ENCODE measurements at places on chromosomes 16 and 17.
A peak's percentile ranks its signal among the peaks of the same experiment; 100 is the strongest.

DNA sequence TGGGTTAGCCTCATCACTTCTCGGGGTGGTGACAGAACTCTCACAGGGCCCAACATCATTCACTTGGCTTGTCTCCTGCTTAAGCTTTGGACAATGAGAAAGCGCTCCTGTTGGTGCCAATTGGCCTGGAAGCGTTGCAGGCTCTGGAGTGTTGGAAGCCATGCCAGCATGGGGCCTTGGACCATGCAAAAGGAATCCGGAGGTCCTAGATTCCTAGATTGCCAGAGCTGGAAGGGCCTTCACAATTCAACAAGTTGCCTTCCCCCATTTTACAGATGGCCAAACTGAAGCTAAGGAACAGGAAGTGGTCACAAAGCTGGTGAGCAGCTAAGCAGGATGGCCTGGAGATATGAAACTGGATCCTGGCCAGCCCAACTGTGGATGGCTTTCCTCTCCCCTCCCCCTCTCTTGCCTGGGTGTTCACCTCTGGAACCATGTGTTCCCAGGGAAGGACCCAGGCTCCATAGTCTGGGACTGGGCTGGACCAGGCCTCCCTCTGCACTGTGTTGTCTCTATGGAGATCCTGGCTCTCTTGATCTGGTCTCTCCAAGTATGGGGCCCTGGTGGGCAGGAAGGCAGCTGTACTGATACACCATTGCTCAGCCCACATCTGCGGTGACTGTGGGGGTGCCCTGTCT, 6.0 kb upstream of the IGFBP4 start:
- DNase-seq: no peak

GRCh38 chr17:67041941-67042899, 2.1 kb upstream of the CACNG1 start:
- no peak for DNase-seq

GRCh38 chr17:75144816-75145512, 9.3 kb downstream of the JPT1 start:
- DNase-seq: no peak

DNA sequence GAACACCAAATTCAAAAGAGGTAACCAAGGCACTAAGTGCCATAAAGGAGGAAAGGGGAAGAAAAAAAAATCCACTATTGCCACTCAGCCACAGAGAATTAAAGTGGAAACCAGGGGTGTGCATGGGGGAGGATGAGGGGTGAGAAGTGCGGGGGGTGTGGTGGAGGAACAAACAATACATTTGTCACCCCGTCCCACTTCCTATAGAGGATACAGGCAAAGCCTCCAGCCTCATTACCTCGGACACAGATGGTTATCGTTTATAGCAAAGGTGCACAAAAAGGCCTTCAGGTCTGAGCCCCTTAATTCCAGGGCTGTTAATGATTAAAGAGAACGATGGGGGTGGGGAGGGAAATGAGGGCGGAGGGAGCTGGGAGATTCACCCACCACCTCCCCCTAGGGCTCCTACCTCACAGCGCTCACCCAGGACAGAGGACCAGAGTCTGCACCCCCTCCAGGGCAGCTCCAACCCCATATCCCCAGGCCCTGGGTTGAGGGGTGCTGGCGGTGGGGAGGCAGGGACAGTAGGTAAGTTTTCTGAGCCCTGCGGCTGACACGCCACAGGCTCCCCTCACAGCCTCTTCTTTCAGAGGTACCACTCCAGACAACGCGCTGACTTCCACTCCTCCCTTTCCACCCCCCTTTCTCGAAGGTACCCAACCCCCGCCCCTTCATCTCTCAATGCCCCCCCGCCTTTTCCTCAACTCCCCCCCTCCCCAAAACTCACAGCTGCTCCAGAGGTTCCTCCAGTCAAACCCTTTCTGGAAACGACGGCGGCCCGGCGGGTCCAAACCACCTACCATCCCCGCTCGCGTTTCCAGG, 470 bp downstream of the DCUN1D3 start:
- DNase-seq: peak; percentile 31

- DNase-seq: no peak
These were observed 9.6 kb upstream of the WIPF2 start for GRCh38 chr17:40209404-40210093.

DNA sequence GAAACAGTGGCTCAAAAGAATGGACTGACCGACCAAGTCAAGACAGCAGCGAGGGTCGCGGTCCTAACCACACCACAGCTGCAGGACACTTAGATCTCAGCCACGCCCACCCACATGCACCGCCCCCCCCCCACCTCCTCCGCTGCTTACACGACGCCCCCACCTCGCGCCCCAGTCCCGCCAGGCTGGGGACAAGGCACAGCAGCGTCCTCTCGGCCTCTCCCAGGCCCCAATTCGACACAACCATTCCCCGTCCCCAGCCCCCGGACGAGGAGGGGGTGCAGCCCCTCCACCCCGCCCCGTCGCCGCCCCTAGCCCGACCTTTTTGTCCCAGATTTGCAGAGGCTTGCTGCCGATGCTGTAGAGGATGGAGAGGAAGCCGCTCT, 477 bp downstream of the CFAP20 start:
- DNase-seq: no peak

DNA sequence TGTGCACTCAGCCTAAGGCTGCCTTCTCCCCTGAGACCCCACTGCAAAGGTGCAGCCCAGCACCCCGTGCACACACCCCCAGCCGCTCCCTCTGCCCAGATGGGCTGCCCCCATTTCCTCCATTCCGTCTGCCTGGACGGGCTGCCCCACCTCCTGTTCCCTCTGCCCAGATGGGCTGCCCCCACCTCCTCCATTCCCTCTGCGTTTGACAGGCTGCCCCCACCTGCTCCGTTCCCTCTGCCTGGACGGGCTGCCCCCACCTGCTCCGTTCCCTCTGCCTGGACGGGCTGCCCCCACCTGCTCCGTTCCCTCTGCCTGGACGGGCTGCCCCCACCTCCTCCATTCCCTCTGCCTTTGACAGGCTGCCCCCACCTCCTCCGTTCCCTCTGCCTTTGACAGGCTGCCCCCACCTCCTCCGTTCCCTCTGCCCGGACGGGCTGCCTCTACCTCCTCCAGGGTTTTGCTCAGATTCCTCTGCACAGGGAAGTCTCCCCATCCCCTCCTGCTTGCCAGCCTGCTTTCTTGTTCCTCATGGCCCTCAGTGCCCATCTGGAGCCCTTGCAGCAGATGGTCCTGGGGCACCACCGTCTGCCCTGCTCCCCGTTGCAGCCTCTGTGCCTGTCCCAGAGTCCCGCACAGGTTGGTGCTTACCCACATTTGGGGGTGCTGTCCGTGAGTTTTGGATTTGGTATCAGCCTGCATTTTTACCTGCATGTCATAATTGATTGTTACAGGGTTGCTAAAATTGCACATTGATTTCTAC, 23.4 kb upstream of the IL17C start:
- DNase-seq: no peak

GRCh38 chr17:75456039-75456416, 407 bp upstream of the TMEM94 start:
- no peak for DNase-seq

- DNase-seq: no peak
These were observed 296.2 kb upstream of the IRX3 start for GRCh38 chr16:54582631-54583250.

- DNase-seq: no peak
These were observed 9.8 kb upstream of the SMTNL2 start for GRCh38 chr17:4574448-4575045.

DNA sequence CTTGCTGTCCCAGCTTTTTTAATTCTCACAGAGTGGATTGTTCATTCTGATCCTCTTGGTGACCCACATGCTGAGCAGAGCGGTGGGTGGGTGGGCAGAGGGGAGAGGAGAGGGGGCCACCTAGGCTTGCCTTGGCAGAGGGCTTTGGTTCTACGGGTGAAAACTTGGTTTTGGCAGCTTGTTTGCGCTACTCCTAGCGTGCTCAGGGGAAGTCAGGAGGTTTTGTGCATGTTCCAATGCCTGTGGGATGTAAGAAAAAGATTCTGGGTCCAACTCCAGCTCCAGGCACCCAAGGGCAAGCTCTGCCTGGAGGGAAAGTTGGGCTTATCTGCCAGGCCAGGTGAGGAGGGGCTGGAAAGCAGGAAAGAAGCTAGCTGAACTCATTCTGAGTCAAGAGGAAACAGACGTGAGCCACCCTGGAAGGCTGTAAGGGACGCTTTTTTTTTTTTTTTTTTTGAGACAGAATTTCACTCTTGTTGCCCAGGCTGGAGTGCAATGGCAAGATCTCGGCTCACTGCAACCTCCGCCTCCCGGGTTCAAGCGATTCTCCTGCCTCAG, 169.1 kb downstream of the WSCD1 start:
- no peak for DNase-seq

DNA sequence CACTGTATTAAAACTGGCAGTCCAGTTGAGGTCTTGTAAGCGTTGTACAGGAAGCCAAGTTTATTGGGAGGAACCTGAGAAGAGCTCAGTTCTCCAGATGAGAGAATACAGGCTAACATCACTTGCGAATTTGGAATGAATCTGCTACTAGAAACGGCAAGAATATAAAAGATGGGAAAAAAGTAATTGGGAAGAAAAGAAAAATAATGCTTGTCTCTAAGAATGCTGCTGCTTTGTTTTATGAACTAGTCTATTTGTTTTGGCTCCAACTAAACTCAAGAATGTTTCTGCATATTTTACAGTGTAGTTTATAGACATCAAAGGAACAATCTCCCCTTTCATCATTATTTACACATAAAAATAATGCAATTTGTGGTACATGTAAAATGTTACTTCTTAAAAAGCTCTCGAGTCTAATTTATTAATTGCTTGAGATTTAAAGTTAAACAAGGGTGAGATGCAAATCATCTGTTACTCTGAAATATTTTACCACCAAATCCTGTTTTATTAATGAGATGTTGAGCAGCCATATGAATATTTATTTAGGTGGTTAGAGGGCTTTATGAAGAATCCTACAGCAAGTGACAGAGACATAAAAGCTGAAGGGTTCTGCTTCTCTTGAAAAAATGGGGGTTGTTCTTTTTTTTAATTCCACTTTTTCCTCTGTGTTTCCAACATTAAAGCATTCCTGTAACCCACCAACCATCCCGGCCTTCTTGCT, 162.1 kb upstream of the AXIN2 start:
- DNase-seq: no peak

GRCh38 chr17:80599546-80600305, 55.1 kb downstream of the RPTOR start:
- no peak for DNase-seq

GRCh38 chr17:78667741-78668640, 90.8 kb upstream of the DNAH17 start:
- DNase-seq: no peak

DNA sequence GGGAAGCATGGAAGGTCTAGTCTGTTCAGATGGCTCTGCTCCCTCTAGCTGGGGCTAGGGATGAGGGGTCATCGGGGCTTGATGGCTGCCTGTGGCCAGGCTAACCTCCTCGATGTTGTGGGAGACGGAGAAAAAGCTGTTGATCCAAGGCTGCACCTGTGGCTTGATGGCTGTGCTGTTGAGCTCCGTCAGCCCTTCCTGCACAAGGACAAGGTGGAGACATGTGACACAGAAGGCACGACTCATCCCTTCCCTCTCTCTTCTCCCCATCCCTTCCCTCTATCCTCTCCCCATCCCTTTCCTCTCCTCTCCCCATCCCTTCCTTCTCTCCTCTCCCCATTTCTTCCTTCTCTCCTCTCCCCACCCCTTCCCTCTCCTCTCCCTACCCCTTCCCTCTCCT, 28.2 kb downstream of the FCSK start:
- no peak for DNase-seq

DNA sequence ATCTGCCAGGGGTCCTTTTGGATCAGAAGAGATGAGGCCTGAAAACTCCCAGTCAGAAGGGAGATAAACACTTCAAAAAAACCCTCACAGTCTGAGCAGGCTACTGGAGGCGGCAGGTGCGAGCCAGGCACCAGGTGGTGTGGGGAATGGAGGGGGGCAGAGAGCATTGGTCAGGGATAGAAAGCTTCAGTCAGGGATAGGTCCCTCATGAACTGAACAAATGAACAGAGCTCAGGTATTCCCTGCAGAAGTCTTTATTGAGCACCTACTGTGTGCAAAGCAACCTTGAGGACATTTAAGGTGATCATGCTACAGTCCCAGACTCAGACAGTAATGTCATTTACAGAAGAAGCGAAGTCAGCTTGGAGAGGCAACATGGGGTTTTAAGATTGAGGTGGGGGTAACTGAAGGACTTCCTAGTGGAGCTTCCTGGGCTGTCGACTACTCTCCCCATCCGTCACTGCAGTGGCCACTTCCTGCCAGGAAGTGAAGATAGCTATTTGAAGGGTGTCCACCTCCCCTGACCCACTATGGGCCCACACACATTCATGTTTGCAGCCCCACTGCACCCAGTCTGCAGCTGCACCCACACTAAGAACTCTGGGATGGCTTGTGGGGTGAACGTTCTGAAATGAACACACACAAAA, 3.2 kb downstream of the KIFC3 start:
- no peak for DNase-seq

GRCh38 chr17:54408731-54409130, 491.9 kb upstream of the TOM1L1 start:
- DNase-seq: no peak

DNA sequence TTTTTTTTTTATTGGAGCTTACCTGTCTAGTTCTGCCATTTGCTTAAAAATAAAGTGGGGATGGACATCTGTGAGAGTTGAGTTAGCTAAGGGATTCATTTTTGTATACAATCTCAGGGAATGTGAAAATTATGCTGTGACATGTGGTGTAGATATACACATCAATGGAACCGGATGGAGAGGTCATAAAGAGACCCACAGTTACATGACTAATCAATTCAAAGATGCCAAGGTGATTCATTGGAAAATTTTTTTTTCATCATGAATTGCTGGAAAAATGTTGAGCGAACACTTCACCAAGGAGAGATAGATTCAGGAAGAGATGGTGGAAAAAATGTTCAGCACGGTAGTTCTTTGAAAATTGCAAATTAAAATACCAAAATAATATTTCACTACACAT, 605.4 kb upstream of the KIF2B start:
- no peak for DNase-seq

DNA sequence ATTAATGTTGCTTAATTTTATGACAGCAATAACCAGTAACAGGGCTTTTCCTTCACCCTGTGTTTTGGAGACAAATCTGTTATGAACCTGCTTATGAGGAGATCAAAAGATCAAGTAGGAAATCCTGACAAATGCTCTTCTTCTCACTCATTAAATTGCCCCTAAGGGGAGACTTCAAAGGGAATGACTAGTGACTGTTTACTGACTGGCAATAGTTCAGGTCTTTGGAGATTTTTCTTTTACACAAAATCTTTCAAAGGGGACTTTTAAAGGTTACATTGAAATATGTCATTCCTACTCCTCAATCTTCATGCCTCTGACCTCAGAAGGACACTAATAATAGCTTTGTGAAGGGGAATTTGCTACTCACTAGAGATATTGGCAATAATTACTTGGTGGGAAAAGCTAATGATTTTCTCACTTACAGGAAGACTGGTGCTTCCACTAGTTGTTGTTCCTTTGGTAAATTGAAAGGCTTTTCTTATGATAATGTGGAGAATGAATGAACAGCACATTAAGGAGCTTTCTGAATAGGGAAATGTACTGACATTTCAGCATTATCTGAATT, 292.9 kb upstream of the CA10 start:
- DNase-seq: no peak

DNA sequence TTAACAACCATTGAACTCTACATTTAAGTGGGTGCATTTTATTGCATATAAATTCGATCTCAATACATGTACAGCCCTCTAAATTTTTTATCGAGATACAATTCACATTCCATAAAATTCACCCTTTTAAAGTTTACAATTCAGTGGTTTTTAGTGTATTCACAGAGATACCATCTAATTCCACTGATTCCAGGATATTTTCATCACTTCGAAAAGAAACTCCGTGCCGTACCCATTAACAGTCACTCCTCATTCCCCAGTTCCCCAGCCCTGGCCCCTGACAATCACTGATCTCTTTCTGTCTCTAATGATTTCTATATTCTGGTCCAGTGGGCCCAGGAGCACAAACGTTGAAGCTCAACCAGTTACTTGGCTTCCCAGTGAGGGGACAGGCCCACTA, 61.4 kb downstream of the CYB5B start:
- no peak for DNase-seq
